CD4-positive, alpha-beta T cell treated with Interleukin-4 for 1 hour (primary cell): ENCODE measurements at places on chromosomes 11 and 22.
A peak's percentile ranks its signal among the peaks of the same experiment; 100 is the strongest.

GRCh38 chr11:61004180-61004611 is 32.7 kb downstream of the CD6 start:
- DNase-seq = no peak

DNA sequence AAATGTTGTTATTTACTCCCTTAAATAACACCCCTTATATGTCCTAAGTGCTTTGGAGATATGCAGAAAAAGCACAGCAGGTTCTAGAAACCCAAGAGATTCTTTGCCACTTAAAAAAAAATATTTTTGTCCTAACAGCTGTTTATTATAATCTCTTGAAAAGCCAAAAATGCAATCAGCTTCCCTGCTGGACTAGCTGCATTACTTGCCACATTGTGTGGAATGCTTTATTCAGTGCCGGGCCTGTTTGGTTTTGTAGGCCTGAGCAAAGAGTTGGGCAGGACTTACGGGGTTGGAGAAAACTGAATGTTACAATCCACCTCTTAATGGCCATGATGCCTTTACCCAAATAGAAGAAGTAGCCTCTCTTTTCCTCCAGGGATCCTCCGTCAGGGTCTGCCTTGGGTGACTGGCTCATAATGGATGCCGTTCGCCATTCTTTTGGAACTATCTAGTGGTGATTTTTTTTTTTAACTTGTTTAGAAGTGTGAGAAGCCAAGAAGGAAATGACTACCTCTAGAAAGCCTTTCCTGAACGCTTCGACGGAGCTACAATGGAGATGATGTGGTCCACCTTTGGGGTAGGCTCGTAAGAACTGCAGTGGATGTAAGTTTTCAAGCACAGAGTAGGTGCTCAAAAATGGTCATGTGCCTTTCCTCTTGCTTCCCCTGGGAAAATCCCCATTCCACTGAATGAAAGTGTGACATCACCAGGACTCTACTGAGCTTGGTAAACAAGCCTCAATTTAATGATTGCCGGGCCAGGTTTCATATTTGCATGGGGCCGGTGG is 241.3 kb upstream of the NCAM1 start:
- DNase-seq = no peak

- DNase-seq = no peak
Observed at GRCh38 chr11:92556431-92556830, 331.8 kb downstream of the FAT3 start.

GRCh38 chr11:100639140-100639539 is 47.9 kb upstream of the ARHGAP42 start:
- DNase-seq = no peak

- DNase-seq = peak; percentile 54
Observed at GRCh38 chr11:57668434-57668782, 494 bp downstream of the ZDHHC5 start.

DNA sequence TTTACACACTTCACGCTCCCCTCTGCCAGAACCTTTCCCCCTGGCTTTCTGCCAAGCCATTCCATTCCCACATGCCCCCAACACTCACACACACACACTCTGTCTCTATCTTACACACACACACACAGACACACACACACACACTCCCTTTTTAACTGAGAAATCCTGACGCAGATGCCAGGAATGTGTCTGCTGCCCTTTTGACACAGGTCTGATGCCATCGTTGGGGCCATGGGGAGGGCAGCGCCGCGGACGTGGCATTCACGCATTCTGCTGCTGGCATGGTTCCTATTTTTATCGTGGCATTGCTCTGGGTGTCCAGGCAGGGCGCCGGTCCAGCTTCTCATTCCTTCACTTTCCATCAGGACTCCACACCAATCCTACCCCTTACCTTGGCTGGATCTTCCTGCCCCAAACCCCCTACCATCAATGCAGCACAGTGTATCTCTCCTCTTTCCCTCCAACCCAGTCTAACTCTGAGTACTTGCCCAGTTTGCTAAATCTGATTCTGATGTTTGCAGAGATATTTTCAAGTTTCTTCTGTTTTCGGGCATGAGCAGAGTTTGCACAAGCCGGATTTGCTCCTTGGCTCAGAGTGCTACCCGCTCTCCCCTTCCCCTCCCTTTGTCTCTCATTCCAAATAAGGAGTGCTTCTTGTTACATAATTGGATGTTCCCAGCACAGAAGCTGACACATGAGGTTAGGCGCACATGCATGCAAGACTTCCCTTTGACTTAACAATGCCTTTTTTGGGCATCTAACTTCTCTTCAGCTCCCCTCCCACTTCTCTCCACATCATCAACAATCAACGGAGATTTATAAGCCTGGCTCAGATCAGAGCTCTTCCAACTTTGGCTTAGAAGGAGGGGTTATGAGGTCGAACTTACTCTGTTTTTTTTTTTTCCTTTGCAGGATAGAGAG is 18.8 kb downstream of the SNX19 start:
- DNase-seq = no peak

DNA sequence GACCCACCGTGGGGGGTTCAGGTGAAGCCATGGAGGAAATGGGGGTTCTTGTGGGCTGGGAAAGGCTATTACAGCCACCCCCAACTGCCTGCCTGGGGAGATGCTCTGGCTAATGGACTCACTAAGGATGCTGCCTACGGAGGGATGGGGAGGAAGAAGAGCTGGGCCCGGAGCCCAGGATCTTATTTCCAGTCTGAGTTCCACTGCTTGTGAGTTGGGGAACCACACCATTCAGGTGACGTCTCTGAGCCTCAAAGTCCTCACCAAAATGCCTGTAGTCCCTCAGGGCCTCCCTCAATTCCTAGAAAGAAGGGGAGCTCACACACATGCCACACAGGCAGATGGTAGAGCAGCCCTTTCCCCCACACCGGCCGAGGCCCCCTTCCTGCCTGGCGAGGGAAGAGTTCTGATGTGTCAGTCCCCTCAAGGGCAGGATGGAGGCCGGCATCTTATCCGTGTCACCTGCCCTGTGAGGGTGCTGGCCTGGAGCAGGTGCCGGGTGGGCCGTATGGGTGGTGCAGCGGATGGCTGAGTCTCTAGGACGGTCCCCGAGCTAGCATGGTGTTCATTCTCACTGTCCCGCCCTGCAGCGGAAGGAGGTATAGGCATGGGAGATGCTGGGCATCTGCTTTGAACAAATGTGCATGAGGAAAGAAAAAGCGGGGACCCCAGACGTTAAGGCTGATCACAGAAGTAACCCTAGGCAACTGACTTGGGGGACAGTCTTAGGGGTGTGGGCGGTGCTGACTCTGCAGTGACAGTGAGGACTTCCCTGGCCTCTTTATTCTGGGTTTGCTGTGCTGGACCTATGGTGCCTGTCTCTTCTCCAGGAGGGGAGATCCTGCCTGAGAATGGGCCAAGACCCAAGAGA is 15.7 kb downstream of the MRGPRF start:
- no peak for DNase-seq

GRCh38 chr11:78666675-78667160 is 92.1 kb upstream of the NARS2 start:
- DNase-seq = no peak

DNA sequence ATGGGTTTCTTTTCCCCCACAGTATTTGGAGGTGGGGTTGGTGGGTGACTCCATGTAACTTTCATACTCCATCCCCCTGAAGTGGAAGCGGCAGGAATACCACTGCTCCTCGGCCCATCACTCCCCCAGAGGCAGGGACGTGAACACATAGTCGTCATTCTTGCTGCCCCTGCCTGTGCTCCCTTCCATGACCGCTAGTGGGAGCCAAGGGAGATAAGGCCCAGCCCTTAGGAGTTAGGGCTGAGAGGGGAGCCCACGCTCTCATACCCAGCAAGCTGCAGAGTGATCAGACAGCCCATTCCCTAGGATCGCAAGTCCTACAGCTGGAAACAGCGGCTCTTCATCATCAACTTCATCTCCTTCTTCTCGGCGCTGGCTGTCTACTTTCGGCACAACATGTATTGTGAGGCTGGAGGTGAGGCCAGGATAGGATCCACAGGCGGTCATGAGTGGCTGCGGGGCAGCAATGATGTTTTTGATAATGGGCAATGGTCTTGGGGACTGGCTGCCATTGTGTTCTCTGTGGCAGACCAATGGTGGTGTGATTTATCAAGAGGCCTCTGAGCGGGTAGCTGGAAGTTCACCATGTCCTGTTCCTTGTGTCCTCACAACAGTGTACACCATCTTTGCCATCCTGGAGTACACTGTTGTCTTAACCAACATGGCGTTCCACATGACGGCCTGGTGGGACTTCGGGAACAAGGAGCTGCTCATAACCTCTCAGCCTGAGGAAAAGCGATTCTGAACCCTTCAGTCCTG is 15.9 kb downstream of the RHOG start:
- DNase-seq = peak; percentile 86

DNA sequence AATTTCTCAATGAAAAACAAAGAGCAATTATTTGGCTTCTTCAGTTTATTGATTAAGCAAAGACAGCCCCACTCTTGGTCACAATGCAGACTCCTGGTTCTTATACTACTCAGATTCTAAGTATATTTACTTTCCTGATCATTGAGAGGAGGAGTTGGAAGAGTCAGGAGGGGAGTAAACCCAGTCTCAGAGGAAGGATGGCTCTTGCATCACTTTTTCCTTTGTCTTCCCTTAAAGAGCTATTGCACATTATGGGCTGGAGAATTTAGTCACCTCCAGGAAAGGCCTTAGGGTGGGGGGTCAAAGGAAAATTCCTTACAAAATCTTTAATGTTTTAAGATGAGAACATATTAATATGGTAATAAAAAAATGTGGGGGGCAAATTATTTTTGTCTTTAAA is 8.1 kb downstream of the SLC17A6 start:
- DNase-seq = no peak

DNA sequence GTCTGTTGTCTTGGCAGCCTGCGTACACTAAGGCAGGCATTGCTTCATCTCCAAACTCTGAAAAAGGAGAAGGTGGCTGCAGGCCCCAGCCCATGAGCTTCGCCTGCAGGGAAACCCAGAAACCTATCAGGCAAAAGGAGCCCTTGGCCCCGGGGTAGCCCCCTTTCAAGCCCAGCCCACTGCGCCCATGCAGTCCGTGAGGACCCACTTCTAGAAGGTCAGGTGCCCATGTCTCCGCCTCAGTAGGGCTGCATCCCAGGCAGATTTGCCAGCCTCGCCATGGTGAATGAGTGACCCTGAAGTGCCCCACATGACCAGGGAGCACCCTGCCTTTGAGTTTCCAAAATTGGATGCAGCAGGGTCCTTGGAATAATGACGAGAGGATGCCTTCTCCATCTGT is 1158.4 kb downstream of the BRD1 start:
- DNase-seq = no peak

- no peak for DNase-seq
Observed at GRCh38 chr11:126024123-126024522, 38.5 kb downstream of the CDON start.

DNA sequence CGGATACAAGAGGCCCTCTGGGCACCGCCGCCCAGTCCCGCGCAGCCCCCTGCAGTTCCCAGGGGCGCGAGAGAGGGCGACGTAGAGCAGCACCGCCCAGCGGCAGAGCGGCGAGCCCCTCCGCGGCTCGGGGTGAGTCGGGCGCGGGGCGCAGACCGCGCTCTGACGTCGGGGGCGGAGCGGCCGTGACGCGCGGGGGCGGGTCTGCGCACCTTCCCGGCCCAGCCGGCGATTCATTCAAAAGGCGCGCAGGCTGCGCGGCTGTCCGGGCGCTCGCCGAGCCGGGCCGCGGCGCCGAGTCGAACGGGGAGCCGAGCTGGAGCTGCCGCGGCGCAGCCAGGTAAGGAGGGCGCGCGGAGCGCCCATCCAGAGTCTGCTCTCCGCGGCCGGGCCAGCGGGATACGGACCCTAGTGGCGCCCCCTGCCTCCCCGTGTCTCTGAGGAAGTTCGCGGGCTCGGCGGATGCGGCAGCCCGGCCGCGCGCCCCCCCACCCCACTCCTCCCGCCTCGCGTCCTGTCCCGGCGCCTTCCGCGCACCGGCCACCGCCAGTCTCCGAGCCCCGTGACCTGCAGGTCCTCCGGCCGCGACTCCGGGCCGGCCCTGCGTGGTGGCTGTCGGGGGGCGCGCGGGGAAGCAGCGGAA is at the start of gene RELT:
RELT (plus strand) TSS at position 240 of the 643 bp plus-strand sequence. CDS start 12,738 bp downstream, outside the sequence.
- DNase-seq = peak; percentile 94

DNA sequence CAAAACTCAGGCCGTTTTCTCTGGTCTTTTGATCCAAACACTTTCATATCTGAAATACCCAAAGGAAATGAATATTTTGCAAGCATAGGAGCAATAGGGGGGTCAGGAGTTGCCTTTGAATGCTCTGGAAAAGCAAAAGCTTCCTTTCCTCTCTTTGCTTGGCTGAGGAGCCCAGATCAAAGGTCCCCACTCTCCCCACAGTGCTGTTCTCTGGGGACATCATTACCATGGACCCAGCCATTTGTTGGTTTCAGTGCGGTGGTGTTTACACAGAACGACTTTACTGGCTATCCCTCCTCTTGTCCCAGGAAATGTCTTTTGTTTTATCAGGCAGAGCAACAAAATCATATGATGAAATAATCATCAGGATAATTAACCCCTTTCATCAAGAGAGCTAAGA is 1089.1 kb downstream of the TBC1D22A start:
- no peak for DNase-seq

DNA sequence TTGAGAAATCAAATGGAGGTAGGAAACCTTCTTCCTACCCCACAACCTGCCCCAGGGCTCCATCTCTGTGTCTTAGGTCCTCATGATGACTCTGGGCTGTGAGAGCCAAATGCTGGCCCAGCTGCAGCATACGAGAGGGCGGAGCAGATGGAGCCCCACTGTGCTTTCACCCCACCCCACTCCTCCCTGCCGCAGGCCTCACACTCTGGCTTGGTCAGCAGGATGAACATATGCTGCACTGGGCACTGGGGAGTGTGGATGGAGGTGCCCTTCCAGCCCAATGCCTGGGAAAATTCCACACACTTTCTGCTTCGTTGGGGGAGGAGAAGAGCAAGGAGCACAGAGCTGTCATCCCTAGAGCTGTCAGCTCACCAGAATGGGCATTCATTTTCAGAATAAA is 271.6 kb upstream of the CADM1 start:
- DNase-seq = no peak

- no peak for DNase-seq
Observed at GRCh38 chr11:123391646-123392348, 38.3 kb upstream of the GRAMD1B start.

DNA sequence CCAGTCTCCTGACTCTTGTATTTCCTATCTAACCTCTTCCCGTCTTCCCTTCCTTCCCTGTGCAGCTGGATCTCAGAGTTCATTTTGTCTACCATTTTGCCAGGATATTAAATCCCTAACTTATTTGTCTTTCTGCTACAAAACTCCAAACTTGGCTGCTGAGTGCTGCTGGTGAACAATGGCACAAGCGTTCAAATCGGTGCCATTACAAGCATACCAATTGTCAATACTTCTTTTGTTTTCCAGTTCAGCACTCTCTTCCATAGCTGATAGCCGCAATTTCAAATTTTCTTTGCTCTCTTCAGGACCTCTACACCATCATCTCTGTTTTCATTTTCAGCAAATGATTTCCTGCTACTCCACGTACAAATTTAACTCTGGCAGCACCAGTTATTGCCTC is 13.4 kb downstream of the IL18 start:
- DNase-seq = no peak

DNA sequence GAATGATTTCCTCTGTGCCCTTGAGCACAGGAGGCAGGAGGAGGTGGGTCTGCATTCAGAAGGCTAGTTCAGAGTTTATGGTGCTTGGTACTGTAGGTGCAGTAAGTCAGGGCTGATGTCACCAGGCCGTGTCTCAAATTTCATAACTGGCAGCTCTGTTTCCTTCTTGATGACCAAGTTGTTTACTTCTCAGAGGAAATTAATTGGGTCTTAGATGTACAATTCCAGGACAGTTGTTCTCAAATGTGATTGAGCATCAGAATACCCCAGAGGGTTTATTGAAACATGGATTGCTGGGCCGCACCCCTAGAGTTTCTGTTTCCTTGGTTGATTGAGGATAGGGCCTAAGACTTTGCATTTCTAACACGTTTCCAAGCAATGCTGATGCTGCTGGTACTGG is 6.2 kb downstream of the AMOTL1 start:
- no peak for DNase-seq
